ENCODE measurements at places on chromosomes 1 and 21.

- peak; percentile 84 for DNase-seq
These were observed 63.6 kb upstream of the DENND1B start for GRCh38 chr1:197838836-197839235.

DNA sequence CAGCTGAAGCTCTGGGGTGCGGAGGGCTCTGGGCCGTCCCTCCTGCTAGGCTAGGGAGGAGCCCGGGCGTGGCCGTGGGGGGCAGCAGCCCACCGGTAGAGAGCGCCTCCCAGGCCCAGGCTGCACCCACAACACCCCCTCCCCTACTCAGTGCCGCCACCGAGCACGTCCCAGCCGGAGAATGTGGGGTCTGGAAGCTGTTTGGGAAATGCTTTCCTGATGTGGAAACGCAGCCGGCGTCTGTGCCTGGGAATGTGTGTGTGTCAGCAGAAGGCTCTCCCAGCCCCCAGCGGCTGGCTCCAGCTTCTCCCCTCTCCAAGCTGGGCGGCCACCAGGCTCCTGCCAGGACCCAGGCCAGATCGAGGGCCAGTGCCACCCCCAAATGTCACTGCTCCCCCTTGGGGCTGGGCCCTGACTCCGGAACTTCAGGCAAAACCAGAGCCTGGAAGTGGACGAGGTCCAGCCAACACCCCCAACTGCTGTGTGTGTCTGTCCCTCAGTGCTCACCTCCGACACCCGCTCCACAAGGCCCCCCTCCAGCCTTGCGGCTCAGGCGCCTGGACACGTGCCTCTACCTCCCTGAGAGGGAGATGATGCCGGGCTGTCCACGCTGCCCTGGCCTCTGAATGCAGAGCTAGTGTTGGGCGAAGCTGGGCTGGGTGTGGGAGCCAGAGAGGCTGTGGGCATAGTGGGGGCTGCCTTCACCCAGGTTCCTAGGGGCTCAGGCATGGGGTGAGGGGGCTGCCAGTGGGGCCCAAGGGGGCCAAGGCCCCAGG is 74.7 kb downstream of the MEGF6 start:
- no peak for DNase-seq

DNA sequence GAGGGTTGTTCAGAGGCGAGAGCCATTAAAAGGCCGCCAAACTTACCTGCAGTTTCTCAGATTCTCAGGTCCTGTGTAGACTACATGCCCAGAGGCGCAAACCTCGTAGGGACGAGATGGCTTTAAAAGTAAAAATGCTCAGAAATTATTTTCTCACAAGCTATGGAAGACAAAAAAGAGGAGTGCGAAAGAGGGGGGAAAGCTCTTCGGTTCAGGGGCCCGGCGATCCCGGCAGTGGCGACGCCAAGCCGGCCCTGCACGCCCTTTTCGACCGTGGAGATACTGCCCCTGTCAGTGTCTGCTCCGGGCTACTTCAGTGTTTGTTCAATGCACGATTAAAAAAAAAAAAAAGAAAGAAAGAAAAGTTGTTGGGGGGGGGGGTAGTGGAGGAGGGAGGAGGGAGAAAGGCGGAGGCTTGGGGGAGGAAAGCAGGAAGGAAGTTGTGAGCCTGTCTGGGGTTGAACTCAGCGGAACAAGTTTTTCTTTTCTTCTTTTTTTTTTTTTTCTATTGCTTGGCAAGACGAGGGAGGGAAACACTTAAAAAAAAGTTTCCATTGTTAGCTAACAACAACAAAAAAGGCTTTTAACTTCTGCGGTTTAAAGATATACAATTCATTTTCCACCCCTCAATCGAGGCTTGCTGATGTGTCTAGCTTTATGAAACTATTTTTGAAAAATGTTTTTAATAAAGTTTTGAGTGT is at the start of gene ITPKB:
ITPKB (minus strand) TSS at position 288 of the 701 bp plus-strand sequence. CDS start 1,824 bp downstream, outside the sequence.
- DNase-seq = peak; percentile 47

GRCh38 chr1:229058729-229059128 is 212.2 kb upstream of the RAB4A start:
- DNase-seq = peak; percentile 9

- DNase-seq = no peak
These were observed 15.7 kb downstream of the PTPN22 start for GRCh38 chr1:113855630-113856400.

- peak; percentile 38 for DNase-seq
These were observed 1.8 kb downstream of the CCDC17 start for GRCh38 chr1:45621895-45622523.

- no peak for DNase-seq
These were observed 598.2 kb downstream of the MATN1 start for GRCh38 chr1:30125021-30125820.

- DNase-seq = no peak
These were observed 19.4 kb upstream of the WASF2 start for GRCh38 chr1:27509127-27510080.

DNA sequence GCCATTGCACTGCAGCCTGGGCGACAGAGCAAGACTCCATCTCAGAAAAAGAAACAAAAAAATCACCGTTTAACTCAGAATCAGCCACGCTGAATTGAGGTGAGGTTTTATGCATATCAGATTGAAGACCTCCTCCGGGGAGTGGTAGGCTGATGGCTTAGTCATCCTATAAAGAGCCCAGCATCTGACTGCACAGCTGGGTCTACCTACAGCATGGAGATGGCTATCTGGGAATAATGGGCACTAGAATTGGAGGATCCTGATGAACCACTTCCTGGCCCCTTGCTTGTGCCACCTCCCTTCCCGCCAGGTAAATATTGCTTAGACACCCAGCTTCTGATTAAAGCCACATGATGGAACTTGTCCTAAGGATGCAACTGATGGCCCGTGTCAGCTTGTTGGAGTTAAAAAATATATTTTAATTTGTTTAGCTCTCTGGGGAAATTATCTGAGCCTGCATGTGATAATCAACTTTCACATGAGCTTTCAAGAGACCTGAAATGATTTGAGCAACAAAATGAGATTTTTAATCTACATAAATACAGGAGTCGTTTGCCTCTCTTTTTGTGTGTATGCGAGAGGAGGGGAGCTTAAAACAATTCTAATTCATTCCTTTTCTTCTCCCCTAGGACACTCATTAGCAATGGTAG is 157.2 kb downstream of the KIF26B start:
- no peak for DNase-seq

DNA sequence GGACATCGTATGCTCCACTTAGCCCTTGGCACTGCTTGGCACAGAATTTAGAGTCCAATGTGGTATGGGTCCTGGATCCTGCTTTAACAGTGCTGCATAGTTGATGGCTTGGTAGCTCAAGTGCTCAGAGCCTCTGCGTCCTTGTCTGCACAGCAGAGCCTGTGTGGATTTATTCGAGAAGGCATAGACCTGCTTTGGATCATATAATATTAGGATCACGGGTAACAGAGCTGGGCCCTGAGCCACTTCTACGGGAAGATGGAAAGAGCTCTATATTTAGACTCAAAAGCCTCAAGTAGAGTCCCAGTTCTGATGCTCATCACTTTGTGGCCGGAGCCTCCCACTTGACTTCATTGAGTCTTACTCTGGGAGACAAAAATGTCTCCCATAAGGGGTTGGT is 164.4 kb upstream of the EDN2 start:
- DNase-seq = no peak

DNA sequence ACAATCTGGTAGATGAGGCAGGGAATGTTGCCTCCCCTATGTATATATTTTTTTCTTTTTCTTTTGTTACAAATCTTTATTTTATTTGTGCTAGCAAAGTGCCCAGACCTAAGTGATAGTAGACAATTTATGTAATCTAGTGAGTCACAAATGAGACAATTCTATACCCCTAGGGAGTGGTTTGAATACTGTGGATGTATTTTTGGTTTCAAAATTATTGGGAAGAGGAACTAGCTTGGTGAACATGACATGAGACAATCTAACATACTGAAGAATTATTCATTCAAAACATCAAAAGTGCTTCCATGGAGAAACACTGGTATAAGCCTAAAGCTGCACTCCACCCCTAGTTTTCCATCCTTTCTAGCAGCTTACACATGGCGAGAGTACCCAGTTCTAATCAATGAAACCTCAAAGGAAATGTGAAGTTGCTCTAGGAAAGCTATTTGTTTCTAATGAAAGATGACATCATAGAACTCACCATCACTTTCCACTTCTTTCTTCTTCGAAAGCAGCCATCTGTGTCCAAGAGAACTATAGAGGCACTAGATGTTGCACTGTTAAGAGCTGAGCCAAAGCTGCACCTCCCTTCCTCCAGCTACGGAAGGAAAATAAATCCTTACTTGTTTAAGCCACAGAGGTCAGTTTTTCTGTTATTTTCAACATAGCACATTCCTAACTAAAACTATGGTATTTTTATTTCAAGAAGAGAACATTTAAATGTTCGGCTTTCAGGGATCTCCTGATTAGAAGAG is 764.6 kb downstream of the LTN1 start:
- DNase-seq = peak; percentile 29

- DNase-seq = no peak
These were observed 420.2 kb downstream of the KCTD3 start for GRCh38 chr1:215987092-215987875.

DNA sequence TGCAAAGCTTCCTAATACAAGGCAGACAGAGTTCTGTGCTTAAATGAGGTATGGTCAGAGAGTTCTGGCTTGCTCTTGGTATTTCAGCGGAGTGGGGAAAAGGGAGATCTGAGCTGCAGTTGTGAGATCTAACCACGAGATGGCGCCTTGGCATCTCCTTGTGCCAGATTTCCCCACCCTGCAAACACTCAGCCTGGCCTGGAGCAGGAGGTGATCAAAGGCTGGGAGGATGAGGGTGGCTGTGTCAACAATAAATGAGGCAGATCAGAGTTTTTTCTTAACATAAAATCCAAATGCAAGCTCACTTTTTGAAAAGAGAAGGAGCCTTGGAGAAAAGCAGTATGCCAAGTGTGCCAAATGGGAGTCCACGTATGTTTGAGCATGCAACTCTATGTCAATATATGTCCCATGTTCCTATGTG is 4.1 kb upstream of the TFAP2E start:
- peak; percentile 87 for DNase-seq

DNA sequence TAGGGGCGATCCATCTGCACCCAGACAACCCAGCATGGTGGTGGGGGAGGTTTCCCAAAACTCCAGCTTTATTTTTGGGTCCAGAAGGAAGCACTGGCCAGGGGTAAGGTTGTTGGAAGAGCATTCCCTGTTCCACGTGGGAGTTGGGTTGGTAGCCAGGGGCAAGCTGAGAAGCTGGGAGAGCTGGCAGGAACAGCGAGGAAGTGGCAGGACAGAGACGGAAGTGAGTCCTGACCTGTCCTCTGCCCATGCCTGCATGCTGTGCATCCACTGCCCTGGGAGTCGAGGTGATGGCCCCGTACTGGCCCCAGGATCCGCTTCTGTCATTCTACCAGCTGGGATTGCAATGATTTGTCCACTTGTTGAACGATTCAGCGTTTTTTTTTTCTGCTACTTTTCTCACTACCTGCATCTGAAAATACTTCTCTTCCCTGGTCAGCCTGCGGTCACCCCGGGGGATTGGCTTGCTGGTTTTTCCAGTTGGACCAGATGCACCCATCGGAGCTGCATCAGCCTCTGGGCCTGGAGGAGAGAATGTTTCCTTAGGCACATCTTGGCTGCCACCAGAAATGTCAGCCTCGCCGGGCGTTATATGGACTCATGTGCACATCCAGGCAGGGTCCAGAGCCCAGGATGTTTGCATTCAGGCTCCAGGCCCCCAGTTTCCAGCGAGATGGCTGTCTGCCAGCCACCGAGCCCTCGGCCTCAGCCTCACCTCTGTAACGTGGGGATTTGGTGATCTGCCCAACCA is 28.3 kb upstream of the TMPRSS2 start:
- DNase-seq = no peak

DNA sequence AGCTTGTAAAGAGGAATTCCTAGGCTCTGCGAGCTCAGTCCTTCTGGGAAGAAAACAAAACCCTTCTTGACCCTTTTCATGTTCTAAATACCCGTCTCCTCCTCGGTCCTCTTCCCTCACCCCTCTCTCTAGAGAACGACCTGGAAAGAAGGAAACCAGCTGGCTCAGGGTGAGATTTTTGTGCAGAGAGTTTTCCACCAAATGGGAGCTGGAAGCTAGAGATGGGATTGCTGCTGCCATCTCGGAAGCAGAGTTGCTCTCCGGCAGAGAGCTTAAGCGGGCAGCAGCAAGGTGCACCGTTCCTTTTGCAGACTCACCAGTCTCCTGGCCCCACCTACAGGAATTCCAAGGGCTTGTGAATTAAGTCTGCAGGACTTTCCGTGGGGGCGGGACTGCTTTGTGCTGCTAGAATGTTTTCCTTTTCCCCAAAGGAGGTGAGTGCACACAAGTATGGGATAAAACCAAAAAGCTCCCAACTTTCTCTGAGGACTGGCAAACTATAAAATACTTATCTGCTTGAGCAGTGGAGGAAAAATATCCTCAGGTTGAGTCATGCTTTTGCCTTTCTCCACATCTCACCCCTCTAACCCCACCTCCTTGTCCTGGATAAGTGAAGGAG is 29.1 kb upstream of the KIAA0040 start:
- DNase-seq = no peak

DNA sequence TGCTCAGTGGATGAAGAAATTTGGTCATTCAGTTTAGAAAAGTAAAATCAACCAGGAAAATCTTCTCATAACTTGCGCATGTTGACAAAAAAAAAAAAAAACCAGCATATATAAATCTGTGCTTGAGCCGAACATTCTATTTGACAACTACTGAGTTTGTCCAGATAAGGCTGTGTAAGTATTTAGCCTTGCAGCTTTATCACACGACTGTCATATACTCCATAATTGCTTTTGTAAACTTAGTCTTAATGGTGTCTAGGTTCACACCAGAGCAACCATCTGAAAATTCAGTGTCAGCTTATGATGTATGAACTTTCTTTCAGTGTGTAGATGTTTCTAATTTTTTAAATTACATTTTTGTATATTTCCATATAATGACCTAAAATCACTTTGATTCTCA is 1173.8 kb upstream of the TMPRSS15 start:
- DNase-seq = no peak

- DNase-seq = peak; percentile 21
These were observed 41.5 kb upstream of the SRSF10 start for GRCh38 chr1:24021403-24022266.

GRCh38 chr1:55560266-55560665 is 345.1 kb upstream of the USP24 start:
- DNase-seq = peak; percentile 45

GRCh38 chr1:67517046-67517445 is 86.8 kb upstream of the SERBP1 start:
- DNase-seq = no peak

DNA sequence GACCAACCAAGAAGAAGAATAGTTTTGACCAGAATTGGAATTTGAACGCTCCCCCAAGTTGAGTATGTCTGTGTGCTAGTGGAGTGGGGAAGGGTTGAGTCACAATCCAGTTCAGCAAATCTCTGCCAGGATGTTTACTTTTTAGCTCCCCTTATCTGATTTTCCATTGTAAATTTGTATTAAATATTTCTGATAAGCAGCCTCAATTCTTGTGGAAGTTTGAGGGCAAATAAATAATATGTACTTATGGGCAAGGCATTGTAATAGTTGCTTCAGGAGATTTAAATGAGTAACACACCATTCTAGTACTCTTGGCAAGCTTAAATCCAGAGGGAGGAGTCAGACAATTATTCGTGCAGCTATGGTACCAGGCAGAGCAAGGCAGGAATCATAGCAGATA is 14.4 kb downstream of the CXADR start:
- peak; percentile 6 for DNase-seq

- peak; percentile 100 for DNase-seq
These were observed 38.6 kb downstream of the BRINP2 start for GRCh38 chr1:177209357-177209756.

GRCh38 chr1:183922197-183922596 is 115.3 kb downstream of the COLGALT2 start:
- no peak for DNase-seq

Data from foreskin fibroblast (primary cell).